ENCODE measurements at places on chromosomes 13 and 19.

- no peak for DNase-seq
Measured at GRCh38 chr13:40149611-40150274, 494.3 kb downstream of the COG6 start.

DNA sequence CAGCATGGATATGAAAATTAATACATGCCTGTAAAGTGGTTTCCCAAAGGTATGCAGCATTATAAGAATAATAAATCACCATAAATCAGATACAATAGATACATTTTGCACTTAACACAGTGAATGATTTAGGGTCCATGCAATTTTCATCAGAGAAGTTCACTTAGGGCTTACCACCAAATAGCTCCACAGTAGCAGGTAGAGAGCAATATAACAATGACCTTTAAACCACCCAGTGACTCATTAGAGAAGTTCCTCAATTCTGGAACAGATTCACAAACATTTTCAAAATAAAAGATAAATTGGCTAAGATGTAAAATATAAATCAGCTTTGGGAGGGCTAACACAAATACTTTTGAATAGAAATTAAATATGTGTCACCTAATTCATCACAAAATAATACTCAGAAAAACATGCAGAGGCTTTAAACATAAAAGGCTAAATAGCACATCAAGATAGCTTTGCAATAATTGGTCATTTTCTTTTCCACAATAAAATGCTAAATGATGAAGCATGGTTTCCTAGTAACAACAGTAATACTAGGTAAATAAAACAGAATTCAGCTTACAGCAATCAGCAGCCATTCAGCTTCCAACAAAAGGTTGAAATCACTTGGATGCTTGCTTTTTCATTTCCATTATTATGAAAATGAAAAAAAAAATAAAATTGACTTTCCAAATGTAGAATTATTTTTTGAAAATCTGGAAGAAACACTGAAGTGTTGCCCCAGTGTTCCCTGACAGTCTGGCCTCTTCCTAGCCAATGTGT, 84.3 kb upstream of the NBEA start:
- DNase-seq: no peak

GRCh38 chr13:111629457-111629856, 309.0 kb downstream of the TEX29 start:
- DNase-seq: no peak

- no peak for DNase-seq
Measured at GRCh38 chr19:17086834-17087233, 11.3 kb downstream of the MYO9B start.

GRCh38 chr19:57689750-57690149, 8.0 kb downstream of the ZNF551 start:
- no peak for DNase-seq

GRCh38 chr19:38392707-38393308, 4.3 kb downstream of the SPRED3 start:
- no peak for DNase-seq

DNA sequence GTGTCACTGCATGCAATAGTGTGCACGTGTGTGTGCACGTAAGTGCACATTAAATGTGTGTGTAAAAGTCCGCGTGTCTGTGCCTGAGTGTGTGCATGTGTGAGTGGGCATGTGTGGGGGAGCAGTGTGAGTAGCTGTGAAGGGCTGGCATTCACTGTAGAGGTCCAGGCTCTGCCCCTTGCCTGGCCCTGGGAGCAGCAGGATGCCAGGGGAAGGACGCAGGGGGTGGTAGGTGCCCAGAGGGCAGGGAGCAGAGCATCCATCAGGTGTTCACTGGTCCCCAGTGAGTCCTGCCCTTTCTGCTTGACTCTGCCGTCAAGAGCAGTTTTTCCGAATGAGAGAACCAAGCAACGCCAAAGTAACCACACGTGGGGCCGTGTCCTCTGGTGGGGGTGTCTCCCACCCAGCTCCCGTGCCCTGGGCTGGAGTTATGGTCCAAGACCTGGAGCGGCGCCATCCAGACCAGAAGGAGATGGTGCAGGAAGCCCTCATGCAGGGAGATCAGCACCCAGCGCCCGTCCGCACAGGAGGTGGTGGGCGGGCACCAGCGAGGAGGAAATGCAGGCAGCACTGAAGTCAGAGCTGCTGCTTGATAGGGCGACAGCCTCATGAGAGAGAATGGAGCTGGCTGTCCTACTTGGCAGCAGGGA, 68.5 kb downstream of the TEX29 start:
- DNase-seq: no peak

DNA sequence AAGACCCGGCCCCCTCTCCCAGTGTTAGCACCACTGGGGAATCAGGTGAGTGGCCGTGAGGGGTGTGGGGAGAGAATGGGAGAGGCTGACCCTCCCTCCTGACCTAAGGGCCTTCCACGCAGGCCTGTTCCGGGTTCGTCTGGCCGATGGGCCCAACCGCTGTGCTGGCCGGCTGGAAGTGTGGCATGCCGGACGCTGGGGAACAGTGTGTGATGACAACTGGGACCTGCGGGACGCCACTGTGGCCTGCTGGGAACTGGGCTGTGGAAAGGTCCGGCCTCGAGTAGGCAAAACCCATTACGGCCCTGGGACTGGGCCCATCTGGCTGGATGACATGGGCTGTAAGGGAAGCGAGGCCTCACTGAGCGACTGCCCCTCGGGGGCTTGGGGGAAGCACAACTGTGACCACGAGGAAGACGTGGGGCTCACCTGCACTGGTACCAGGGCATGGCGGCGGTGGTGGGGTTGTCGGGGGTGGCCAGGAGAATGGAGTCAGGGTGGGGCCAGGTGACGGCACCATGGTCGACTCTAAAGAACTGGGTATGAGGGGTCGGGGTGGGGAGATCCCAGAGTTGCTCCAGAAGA, 12.2 kb downstream of the SSC5D start:
- no peak for DNase-seq

DNA sequence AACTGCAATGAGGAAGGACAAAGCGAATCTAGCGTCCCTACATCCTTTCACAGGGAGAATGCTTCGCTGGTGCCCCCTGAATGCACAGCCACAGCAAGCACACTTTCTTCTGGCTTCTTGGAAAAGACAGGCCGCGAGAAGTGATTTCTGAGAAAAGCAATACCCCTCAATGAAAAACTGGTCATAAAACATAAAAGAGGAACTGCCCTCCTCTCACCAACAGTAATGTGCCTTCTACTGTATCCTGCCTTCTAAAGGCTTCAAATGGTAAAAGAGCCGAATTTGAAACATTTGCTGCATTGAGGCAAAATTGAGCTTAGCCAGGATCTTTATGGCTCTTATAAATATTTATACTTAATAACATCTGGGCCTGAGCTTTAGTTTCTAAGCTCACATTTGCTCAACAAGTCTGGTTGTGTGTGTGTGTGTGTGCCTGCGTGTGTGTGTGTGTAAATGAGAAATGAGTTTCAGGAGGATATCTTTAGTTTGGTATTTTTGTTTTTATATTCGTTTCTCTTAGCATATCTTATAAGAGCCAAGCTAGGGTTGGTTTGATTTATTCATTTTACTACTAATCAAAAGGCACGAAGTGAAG, 246.1 kb upstream of the MAB21L1 start:
- DNase-seq: no peak

DNA sequence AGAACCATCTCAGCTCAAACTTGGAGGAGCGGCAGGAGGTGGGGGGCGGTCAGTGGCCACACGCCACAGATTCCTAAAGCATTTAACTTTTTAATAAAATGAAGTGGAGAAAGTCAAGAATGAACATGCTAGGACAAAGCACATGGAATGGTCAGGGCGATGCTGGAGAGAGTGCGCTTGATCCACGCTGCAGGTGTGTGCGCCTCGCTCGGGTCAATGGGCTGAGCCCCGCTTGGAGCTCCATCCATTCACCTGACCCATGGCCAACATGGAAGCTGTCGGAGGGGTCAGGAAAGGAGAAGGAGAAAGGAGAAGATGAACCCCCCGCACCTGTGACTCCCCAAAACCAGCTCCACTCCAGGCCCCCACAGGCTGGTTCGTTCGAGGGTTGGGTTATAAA, 41.8 kb downstream of the SUGP2 start:
- DNase-seq: no peak

- DNase-seq: no peak
Measured at GRCh38 chr13:24670961-24671381, 9.2 kb upstream of the ATP12A start.

- no peak for DNase-seq
Measured at GRCh38 chr19:41638641-41639081, 11.8 kb upstream of the CEACAM4 start.

DNA sequence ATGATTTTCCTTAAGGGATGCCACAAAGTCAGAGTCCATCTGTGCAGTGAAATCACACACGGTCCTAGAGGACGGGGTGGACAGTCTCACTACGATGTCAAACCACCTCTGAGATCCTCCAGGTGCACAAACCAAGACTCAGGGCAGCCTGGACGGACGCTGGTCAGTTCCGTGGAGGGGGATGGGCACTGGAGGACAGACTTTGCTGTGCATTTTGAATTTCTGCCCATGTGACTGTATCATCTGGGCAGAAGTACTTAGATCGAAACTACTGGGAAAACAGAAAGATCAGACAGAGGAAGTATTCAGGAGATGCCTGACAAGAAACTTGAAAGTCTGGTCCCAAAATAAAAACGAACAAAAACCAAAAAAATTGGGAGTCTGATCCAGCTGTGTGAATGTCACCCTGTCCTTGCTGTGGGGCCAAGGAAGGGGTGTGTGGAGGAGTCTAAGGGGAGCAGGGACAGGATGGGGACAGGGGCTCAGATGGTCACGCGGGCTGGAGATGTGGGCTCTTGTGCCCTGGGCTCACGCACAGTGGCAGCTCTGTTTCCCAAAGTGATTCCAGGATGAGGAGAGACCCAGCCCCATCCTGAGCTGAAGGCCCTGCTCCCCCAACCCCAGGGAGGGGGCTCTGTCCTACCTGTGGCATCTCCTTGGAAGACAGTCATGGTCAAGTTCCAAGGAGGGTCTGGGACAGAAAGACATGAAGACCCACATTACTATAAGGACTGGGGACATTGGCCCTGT, 1.5 kb downstream of the SIGLEC8 start:
- no peak for DNase-seq

DNA sequence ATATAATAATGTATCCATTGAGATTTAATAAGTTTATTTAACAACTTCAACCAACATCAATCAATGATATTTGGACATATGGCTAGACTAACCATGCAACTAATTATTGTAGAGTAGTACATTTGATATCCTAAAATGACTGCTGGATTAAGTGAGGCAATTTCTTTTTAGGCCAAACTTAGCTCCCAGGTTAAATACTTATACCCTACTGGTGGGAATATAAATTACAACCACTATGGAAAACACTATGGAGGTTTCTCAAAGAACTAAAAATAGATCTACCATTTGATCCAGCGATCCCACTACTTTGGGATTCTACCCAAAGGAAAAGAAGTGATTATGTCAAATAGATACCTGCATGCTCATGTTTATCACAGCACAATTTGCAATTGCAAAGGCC, 345.8 kb downstream of the RBM26 start:
- DNase-seq: no peak

DNA sequence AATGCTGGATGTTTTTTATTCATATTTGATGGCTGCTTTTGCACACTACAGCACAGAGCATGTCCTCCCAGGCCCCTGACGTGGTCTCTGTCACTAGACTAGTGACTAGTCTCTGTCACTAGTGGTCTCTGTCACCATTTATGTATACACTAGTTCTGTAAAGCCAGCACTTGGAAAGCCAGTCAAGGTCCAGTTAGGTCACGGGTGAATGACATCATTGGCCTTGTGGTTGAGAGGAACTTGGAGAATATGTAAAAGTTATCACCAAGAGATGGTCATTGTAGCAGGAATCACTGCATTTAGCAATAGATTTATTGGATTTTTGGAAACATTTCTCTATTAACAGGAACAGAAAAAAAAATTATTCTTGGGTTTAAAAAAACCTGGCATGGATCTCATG, 72.9 kb downstream of the SHISA2 start:
- DNase-seq: no peak

DNA sequence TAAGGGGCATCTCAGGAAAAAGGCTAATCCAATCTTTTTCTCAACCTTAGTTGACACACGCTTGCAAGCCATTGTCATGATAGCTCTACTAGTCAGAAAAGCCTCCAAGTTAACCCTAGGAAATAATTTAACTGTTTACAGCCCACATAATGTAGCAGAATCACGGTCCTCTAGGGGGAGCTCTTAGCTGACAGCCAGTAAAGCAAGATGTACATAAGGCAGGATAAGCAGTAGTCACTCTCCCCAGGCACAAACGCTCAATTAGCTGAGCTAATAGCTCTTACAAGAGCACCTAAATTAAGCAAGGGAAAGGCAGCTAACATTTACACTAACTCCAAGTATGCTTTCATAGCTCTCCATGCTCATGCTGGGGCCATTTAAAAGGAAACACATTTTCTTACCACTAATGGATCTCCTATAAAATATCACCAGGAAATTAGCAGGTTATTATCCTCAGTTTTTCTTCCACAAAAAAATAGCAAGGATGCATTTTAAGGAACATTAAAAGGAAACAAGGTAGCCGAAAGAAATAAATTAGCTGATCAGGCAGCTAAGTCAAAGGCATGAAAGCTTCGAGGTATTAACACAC, 33.7 kb upstream of the ZSCAN5A start:
- DNase-seq: no peak

DNA sequence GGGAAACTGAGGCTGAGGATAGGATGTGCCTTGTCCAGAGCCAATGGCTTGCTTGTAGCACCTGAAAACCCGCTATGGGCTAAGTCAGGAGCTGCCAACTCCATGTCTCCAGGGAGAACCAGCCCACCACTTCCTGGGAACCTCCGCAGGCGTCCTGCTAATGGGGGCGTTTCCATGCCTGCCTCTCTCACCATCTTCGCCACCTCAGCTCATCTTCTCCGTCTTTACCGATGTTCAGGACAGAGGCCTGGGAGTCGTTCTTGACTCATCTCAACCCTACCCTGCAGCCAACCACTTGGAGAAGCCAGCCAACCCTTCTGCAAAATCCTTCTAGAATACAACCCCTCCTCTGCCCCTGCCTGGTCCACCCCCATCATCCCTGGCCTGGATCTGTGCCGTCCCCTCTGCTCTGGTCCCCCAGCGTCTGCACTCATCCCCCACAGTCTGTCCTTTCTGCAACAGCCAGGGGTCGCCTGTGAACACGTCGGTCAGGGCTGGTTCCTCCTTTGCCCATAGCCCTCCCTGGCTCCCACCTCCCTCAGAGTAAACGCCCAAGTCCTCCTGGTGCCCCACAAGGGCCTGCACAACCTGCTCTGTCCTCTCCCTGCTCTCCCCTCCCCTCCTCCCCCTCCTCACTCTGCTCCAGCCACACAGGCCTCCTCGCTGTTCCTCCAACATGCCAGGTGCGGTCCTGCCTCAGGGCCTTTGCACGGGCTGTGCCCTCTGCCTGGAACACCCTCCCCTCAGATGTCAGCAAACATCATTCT, 31.0 kb downstream of the PTPRS start:
- DNase-seq: no peak

All from iPS DF 19.7 (cell line).